KBM-7 (cell line): ENCODE measurements at places on chromosomes 6 and 20.

DNA sequence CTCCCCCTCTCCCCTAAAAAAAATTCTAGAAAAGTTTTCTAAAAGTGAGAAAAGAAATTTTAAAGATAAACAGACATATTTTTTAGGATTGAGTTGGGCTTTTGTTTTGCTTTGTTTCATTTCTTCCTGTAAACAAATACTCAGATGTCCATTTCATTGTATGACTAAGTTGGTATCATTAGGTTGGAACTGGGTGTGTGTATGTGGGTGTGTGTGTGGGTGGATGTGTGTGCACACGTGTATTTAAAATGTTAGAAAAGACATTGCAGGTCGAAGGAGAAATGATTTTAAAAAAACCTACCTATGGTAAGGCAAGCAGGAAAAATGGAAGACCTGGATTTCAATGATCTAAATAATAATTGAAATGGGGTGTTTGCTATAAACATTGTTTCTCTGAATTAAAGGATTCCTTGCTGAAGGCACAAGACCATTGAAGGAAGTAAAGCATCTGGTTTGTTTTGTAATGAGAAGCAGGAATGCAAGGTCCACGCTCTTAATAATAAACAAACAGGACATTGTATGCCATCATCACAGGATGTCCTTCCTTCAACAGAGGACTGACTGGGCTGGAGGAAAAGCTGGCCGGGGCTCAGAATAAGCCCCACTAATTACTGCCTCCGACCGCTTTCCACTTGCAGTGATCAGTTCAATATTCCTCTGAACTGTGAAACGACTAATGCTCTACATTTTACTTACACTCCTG lies 996 bp upstream of the PRDM1 start:
- no peak for DNase-seq

DNA sequence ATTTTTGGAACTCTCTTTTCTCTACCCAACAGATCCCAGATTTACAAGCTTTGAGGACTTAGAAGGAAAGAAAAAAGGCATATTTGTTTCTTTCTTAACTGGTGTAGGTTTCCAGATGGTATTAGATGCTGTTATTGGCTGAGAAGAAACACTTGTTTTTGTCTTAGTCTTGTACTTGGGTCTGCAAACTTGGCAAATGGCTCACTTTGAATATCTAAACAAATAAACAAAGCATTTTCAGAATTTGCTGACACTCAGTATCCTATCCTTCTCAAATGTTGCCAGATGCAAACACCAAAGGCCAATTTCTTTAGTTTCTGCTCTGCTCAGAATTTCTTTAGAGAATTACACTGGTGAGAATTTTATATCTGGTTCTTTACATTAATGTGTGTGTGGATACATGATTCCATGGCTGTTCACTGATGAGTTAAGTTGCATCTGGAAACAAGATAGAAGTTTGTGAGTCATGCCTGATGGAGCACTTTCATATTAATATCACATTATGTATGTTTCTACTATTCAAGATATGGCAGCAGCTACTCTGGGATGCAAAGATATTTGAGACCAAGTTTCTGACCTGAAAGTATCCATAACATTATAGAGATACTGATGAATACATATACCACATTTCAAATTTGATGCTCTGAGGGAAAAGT lies 43.7 kb upstream of the CEP162 start:
- no peak for DNase-seq

DNA sequence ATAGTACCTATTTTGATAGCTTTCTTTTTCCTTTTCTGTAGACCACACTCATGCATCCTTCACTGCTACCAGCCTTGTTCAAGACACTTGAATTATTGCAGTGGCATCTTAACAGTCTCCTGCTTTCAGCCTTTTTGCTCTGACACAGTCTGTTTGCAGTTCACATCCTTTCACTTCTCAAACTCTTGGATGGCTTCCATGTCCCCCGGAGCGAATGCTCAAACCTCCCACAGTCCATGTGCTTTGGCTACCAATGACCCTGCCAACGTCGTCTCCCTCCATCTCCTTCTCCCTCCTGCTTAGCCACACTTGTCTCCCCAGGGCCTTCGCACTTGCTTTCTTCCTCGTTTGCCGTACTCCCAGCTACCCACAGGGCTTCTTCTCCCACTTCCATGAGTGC lies 270.0 kb upstream of the ZFP64 start:
- no peak for DNase-seq

- DNase-seq: no peak
These were observed 5.4 kb downstream of the METTL24 start for GRCh38 chr6:110352563-110353262.

DNA sequence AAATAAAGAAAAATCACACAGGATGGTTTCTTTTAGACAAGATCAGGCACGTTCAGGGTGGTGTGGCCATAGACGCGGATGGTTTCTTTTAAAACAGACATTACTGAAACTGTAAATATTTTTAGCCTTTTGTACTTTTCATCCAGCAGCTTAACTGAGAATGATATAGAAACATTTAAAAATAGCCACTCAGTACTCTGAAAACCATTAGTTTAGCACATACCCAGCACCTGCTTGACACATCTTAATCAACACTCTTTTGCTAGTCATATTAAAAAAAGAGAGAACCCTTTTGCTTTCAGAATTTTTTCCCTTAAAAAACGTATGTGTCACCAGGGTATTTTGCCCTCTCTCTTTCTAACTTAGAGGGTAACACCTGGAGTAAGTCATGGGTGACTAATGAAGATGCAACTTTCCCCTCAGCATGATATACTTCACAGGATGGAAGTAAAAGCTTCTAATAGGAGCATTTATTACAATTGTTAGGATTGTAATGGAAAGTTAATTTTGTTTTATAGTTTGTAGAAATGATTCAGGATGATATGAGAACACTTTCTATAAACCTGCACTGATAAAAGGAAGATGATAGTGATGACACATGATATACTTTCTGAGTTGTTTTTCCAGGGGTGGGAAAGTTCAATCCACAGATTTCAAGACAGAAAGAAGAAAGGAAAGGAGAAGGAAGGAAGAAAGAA lies 45.2 kb downstream of the BACH2 start:
- DNase-seq: no peak

DNA sequence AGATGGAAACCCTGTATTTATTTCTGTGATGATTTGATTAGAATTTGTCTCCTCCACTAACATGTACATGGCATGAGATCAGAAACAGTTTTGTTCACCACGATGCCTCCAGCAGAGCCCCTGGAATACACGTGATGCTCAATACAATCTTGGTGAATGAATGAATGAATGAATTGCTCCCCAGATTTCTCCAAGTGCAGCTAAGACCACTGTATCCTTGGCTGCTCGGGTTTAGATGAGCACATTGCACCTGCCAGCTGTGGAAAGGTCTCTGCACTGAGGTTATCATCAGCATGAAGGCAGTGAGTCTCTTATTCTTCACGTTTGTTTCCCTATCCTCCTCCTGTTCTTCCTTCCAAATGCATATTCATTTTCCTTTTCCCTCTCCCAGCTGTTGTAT lies 17.9 kb downstream of the CASS4 start:
- no peak for DNase-seq

DNA sequence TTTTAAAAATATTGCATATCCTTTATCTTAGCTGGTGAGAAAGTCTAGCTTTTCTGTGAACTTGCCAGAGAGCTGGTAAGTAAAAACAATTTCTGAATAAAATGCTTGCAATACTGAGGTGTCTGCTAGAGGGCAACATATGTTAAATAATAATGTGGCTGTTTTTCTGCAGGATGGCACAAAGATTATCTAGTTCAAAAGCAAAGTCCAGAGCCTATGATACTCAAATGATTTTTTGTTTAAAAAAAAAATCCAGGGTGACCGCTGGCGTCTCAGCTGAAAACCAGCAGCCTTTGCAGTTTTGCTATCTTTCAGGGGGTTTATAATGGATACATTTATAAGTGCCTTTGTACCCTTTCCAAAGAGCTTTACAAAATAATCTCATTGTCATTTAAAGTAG lies 194.9 kb downstream of the PHACTR1 start:
- peak; percentile 87 for DNase-seq

DNA sequence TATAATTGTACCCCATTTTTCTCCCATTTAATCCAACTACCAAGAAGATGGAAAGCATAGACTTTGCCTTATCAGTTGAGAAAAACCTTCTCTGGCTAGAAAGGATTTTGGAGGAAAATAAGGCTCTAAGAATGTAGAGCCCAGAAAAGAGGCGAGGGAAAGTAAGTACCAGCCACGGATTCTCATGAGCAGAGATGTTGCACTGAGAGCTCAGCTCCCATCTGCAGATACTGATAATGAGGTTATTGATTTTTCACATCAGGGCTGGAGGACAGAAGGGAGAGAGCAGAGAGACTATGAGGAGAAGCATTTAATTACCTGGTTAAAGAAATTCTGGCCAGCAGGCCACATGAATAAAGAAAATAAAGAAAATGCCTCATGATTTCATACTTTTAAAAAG lies 104.4 kb upstream of the FAM184A start:
- no peak for DNase-seq

DNA sequence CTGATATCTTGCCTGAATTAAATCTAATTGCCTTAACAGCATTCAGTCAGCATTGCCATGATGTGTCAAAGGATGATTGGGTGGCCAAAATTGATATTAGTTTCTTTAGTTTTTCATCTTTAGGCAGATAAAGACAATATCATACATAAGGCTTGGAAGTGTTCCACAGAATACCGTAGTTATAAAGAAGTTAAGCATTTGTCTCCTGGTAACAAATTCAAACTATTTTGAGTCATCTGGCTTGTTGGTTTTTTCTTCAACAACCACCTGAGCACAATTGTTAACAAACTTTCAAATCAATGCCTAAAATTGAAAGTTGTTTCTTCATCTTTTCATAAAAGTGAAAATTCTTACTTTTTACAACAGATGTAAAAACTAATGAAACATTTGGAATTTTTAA lies 47.5 kb upstream of the ADGRF5 start:
- no peak for DNase-seq

DNA sequence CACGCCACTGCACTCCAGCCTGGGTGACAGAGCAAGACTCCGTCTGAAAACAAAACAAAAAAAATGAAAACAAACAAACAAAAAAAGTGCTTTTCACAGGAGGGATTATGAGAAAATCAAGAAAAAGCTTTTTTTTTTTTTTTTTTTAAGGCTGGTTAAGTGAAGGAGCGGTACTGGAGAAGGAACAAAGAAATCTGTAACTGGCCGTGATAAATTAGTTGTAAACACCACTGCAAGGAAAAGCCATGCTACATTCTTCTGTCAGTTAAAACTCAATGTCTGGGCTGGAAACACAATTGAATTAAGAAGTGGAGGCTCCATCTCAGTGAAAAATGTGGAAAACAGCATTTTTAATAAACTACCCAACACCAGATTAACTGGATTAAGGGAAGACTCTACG lies 6.3 kb upstream of the GMPR start:
- DNase-seq: no peak

DNA sequence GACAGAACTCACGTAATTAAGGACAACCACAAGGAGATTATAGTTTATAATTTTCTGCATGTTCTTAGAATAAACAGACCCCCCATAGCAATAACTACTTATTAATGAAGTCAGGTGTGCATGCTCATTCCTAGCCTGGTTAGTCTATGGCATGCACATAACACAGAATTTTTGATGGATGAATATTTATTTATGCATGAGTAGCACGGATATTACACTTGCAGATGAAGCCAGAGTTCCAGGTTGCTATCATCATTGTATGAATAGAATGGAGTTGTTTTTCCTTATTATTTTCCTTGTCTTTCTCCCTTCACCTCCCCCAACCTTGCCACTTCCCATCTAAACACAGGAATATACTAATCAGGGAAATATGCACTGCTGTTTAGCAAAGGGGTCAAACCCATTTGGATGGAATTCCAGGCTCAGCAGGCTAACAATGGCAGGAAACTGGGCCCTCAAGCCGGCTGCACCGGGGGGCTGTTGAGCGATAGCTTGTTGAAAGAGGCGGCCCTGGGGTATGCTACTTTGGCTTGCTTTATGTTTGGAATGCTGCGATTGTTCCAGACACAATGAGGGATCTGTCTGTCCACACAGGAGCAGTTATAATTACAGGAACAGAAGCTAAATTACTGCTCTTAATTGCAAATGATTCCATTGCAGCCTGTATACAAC lies 112.6 kb downstream of the TMEM170B start:
- DNase-seq: no peak

GRCh38 chr6:159035891-159036290 lies 8.9 kb downstream of the TAGAP start:
- no peak for DNase-seq

- no peak for DNase-seq
These were observed 142.5 kb downstream of the SLC24A3 start for GRCh38 chr20:19354950-19355349.

DNA sequence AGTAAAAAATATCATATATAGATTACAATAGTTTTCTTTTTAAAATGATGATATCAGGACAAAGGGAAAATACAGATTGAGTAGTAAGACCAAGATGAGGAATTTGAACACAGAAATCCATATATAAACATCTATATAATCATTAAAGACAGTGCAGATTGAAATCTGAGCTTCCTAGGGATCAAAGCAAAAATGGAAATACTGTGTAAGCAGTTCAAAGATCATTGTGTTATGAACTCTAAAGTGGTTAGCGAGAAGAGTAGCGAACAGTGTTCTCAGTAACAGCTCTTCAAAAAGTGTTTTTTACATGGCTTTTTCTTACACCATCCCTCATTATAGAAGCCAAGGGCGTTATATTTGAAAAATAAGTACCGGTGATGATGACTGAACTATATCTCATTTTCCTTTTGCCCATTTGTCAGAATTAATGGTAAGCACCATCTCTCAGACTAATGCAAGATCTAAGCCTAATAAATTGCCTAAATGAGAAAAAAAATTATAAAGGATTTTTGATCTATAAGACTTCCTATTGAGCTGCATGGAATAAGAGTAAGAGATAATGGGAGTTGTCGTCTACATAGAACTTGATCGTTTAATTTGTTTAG lies 226.3 kb downstream of the ZFAND3 start:
- no peak for DNase-seq

- no peak for DNase-seq
These were observed 10.7 kb downstream of the SLC17A3 start for GRCh38 chr6:25863360-25863759.

DNA sequence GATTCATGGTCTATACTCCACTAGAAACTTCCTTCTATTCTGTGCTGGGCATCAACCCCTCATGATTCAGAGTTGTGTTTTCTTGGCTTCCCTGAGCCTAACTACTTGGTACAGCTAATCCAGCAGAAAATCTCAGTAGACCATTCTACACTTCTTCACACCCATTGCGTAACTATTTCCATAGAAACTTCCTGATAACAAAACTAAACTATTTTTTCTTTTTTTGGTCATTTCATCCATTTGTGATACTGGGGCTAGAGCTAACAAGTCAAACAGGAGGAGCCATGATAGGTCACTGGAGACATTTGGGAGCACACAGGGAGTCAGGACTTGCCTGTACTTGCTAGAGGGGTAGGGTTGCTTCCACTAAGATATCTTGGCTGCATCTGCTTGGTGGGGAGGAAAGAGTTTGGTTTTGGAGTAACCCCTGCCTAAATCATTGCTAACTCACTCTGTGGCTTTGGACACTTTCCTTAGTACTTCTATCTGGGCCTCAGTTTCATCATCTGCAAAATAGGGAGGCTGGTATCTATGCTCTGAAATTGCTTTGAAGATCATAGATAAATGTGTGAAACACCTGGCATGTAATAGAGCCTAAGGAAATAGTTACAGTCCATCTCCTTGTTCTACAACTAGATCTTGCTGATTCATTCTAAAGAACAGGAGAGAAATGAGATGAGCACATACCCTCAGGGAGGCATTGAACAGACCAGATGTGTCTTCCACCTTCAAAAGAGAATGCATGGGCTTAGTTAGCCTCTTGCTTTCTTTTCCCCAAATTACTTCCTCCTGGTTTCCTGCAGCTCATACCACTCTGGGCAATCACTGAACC lies 127.9 kb upstream of the ADGRF1 start:
- DNase-seq: no peak
